Hypothalamus (tissue), 51 donors: ENCODE measurements at places on chromosomes 4 and X.

GRCh38 chrX:3141031-3141430 lies 99.8 kb downstream of the ARSF start:
- no peak for DNase-seq

- DNase-seq: peak; percentile 40
Observed at GRCh38 chrX:10156199-10157031, at the start of gene CLCN4. Gene CLCN4, plus strand, starts transcription at chrX:10156975. Its CDS starts 28,058 bp downstream, at chrX:10185033.

DNA sequence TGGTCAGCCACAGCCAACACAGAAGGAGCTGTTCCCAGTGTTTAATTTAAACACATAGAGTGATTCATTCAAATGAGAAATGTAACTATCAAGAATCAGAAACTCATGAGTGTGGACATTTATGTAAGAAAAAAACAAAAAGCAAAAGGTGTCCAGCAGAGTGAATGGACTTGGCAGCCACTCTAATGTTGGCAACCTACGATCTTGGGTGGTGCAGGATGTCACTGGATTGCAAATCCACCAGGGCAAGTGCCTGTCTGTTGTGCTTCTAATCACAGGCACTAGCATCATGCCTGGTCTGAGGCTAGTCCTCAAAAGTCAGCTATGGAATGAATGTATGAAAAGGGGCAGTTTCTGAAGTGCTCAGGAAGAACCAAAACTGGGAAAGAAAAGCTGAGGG lies 277.7 kb upstream of the CLNK start:
- DNase-seq: no peak

DNA sequence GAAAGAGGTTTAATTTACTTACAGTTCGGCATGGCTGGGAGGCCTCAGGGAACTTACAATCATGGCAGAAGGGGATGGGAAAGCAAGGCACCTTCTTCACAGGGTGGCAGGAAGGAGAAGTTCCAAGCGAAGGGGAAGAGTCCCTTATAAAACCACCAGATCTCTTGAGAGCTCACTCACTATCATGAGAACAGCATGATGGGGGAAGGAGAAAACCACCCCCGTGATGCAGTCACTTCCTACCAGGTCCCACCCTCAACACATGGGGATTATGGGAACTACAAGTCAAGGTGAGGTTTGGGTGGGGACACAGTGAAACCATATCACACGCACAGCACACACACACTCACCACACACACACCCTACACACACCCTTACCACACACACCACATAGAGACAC lies 104.3 kb downstream of the DCTD start:
- no peak for DNase-seq

- DNase-seq: no peak
Observed at GRCh38 chrX:152428596-152428995, 22.5 kb downstream of the GABRA3 start.

DNA sequence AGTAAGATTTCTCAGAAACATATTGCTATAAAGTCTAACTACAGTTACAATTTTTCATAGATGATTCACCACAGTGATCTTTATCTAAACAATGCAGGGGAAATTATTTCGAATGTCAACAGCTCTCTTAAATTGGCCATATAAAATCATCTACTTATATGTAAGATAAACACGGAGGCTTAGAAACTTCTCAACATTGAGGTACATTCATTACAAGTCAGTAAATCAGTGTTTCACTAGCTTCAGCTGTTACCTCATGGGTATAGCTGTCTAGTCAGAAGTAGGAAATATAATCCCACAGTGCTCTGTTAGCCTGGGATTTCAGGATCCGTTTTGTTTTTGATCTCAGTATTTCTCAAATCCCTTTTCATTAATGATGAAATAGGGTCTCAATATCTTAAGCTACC lies 43.2 kb downstream of the PCDH7 start:
- DNase-seq: no peak

GRCh38 chr4:7817877-7818398 lies 121.7 kb downstream of the AFAP1 start:
- DNase-seq: no peak

- DNase-seq: no peak
Observed at GRCh38 chrX:71989768-71990426, 79.3 kb downstream of the NHSL2 start.

GRCh38 chr4:73576381-73576780 lies 43.9 kb downstream of the RASSF6 start:
- DNase-seq: no peak

- no peak for DNase-seq
Observed at GRCh38 chr4:174307694-174308093, 24.0 kb downstream of the CEP44 start.
